Muscle of back (tissue), 13 donors: ENCODE measurements at places on chromosomes 7 and 10.

DNA sequence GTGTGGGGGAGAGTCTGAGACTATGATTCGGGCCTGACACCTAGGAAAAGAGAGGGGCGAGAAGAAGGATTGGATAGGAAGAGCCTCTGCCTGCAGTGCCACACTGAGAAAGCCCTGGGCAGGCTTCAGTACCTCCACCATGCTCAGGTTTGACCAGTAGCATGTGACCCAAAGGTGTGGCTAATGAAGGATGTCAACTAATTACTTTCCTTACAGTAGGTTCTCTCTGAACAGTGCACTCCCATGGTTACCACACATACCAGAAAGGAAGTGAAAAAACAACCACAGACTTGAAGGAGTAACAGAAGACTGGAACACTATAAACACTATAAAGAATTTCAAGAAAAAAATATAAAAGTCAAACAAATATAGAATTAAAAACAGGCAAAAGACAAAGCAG is 46.2 kb downstream of the SEM1 start:
- DNase-seq, result no peak

DNA sequence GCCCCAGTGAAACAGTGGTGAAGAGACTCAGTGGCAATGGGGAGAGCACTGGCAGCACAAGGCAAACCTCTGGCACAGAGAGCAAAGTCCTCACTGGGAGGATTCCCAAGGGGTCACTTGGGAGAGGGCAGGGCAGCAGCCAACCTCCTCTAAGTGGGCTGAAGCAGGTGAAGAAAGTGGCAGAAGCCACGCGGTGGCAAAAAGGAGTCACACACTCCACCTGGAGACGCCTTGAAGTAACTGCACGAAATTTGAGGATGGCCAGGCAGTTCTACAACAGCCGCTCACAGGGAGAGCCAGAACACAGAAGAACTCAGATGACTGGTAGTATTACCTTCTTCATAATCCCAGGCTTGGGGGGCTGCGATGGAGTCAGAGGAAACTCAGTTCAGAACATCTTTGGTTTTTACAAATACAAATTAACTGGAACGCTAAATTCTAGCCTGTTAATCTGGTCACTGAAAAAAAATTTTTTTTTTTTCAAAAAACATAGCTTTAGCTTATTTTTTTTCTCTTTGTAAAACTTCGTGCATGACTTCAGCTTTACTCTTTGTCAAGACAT is 574 bp upstream of the IL6 start:
- DNase-seq, result peak; percentile 74

DNA sequence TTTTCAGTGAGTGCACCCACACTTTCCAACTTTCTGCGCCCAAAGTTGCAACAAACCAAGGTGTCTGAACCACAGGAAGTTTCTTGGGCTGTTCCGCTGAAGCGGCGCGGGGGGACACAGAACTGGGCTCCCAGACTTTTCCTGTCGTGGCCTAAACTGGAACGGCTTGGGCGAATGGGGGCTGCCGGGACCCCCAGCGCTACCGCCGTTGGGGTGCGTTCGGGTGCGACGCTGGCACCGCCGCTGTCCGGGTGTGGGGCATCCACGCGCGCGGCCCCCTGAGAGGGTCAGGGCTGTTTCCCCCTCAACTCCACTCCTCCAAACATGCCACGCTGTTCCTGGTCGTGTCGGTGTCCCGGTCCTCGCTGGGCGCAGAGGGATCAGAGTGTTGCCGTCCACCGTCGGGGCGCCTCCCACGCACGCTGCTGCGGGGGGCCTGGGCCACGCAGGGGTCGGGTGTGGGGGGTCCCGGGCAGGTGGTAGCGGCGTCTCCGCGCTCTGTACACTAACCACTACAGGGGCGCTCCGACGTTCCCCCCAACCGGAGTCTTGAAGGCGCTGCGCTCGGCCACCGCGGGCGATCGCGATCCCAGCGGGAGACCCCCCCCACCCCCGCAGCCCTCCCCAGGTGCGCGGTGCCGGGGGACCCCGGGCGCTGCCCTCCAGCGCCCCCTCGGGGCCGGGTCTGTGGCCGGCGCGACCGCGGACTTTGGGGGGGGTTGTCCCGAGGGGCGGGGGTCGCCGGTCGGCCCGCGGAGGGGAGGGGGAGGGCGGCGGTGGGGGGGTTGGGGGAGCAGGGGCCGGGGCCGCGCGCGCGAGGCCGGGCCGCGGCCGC is 2.2 kb upstream of the CUX1 start:
- no peak for DNase-seq

DNA sequence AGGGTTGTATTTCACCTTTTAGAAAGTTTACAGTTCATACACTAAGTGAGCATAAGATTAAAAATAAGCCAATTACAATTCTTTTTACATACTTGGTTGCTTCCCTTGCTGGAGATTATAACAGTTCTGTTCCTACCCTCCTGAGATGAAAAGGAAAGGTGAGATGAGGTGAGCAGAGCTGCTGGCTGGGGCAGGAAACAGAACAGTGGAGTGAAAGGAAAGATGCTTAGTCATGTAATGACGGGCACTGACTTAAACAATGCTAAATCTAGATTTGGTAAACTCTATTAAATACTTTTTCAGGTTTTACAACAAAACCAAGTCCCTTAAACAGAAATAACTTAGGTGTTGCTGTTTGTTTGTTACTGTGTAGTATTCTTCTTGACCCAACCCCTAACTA is 19.9 kb upstream of the ZEB1 start:
- DNase-seq, result no peak

- no peak for DNase-seq
Observed at GRCh38 chr7:136229790-136230189, 252.6 kb upstream of the MTPN start.

GRCh38 chr7:44161371-44161770 is 20.2 kb upstream of the MYL7 start:
- no peak for DNase-seq

GRCh38 chr7:129739427-129739826 is 127.9 kb downstream of the NRF1 start:
- peak; percentile 55 for DNase-seq

GRCh38 chr7:36621396-36621795 is 102.9 kb downstream of the AOAH start:
- DNase-seq, result no peak

DNA sequence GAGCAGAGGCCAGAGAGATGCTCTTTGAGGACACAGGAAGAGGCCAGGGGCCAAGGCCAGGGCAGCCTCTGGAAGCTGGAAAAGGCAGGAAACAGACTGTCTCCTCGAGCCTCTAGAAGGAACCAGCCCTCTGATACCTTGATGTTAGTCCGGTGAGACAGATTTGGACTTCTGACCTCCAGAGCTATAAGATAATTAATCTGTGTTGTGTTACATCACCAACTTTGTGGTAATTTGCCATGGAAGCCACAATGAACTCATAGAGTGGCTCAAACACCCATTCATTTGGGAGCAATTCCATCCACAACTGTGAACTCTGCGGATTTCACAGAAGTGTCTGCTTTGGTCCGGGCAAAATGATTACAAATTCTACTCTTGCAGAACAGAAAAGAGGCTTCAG is 48.7 kb downstream of the OAT start:
- no peak for DNase-seq

DNA sequence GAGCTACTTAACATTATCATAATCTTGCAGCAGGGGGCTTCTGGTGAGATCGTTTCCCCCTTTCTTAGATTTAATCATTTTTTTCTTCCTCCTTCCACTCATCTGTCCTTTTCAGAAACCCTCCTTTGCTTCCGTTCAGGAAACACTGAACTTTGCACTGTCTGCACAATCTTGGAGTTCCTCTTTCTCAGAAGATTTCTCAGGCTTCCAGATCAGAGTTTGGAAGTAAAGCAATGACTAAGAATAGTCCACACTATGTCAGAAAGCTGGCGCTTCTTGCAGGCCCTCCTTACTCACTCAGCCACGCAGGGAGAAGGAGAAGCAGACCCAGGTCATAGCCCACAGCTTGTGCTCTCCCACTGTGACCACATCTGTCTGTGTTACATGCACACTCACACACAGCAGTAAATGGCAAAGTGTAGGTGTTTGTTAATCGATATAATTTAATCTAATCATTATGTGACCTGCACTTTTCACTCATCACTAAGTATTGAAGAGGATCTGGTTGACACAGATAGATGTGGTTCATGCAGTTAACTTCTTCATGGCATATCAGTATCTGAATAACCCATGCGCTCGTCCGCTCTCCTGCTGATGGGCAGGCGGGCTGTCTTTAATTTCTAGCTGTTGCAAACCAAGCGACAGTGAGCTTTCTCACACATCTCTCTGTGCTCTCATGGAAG is 30.2 kb downstream of the ALOX5 start:
- peak; percentile 24 for DNase-seq

- DNase-seq, result peak; percentile 23
Observed at GRCh38 chr7:51186531-51186930, 130.1 kb downstream of the COBL start.

DNA sequence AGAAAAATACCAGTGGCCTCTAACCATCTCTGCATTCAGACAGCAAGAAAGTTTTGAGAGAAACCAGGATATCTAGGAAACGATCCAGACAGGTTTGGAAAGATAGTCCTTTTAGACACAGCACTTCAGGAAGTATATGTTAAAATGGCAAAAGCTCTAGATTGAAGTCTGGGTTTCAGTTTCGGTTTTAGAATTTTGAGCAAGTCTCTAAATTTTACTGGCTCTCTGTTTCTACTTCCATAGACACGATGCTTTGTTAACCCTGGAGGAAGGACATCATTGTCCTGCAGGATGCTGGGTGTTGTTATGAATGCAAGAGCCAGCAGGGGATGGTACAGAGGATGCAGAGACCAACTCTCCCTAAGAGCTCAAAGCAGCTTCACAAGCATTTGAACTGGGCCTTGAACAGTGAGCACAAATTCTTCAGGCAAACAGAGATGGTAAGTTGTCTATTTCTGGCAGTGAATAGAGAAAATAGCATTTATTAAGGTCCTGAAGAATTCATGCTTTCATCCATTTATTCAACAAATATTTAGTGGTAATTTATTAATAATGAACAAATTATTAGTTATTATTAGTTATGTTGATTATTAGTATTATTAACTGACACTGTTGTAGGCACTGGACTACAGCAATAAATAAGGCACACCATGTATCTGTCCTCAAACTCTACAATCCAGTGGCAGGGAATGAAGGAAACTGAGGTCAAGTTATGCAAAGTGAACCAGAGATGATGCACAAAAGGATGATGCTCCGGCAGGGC is 152.7 kb upstream of the NRP1 start:
- no peak for DNase-seq

GRCh38 chr7:143193880-143194279 is 10.7 kb downstream of the TAS2R39 start:
- DNase-seq, result no peak

DNA sequence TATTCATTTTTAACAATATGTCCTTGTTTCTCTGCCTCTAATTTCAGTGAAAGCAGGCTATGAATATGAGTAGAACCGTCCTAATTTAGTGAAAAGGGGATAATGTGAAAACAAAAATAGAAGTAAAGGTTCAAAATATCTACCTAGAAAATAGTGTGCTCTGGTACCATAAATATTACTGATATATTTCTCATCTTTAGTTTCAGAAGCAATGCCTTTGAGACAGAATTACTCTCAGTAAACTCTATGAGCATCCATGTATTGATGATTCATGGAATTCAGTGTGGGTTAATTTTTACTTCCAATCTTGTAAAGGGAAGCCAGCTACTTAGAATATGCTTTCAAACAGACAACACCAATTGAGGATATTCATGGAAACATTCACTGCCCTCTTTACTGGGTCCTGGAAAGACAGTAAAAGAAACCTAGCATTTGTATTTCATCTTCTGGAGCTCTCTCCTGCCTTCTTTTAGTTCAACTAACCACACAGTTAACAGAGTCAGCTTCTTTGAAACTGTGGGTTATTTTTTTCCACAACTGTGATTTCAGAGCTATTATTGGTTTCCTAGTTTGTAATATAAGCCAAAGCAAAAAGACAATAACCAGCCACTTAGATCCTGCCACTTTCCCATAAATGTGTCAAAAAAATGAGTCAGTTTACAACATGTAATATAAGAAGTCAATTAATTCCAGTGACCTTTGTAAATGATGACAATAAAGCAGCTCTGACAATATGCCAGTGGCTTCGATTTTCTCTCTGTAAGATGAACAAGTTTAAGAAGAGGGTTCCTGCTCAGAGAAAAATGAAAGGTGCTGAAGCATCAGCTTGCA is 1.7 kb downstream of the LRRN3 start:
- no peak for DNase-seq

DNA sequence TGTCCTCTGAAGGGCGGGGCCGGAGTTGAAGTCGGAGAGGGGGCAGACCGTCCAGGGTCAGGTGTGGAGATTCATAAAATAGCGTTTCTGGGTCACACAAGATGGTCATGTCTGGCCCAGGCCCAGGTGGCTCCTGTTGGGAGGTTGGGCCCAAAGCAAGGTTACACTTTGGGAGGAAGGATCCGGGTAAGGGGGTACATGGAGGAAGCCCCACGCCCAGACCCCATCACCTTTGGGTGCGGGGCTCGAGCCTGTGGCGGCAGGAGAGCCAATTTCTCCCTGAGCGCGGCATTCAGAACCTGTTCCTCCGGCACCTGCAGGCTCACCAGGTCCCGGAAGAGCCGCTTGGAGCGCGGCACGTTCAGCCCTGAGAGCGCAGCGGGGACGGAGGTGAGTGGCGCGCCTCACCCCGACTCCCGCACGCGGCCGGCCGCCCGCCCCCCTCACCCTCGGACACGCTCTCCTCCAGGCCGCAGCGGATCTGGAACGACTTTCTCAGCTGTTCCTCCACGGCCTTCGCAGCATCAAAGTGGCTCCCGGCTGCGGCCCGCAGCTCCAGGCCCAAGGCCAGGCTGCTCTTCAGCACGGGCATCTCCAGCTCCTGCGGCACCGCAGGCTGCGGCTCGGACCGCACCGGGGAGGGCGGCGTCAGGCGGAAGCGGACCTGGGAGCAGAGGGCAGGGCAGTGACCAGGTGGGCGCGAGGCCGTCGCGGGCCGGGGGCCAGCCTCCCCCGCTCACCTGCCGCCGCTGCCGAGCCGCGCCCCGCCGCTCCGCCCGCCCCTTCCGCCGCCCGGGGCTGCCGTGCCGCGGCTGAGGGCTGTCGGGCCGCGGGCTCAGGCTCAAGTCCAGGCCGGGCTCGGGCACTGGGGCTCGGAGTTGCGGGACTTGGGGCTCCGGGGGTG is 644 bp downstream of the PPP1R35 start:
- peak; percentile 77 for DNase-seq

DNA sequence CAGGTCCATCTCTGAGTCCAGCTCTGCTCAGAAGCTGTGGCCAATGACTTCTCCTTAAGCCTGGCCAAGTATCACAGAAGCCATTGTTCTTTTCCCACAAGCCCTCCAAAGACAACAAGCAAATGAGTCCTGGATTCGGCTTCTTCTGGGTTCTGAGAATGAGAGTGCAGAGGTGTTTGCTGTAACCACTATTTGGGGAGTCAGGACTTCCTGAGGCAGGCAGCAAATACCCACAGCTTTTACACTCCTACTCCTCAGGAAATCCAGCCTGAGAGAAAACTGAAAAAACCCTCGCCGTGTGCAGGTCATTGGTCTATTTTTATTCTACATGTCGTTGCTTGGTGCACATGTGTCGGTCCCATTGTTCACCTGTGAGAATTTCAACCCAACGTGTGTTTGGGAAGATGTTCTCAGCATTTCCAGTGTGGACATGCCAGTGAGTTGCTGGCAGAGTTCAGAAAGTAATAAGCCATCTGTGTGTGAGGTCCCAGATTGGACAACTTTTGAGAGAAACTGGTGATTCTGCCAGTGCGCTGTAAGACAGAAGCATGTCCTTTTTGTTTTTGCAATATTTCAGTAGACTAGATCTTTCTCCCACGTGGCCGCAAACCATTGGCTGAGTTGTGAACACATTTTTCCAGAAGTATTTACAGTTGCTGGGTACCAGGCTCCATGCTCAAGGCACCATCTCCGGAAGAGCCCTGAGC is 121.6 kb upstream of the LYZL2 start:
- no peak for DNase-seq

- DNase-seq, result no peak
Observed at GRCh38 chr7:101943306-101943705, 125.9 kb downstream of the CUX1 start.
